ENCODE measurements at places on chromosomes 5 and 9. TPM values are rescaled to one million over a fixed set of nuclear protein-coding genes. Genes with fewer than 3 reads are reported as not detected.

DNA sequence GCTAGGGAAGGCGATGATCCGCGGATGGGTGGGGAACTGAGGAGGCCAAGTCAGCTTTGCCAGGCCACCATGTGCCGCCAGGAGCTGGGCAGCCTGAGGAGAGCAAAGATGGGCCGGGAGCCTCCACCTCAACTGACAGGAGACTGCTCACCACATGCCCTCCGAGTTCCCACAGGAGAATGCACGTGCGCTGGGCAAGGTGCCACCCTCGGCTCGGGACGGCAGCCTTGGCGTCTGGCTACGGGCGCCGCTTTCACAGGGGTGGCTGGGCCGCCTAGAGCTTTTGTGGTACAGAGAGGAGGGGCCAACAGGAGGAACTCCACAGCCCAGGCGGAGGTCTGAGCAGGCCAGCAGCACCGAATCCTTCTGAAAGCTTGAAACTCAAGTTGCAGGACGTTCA, 5.3 kb upstream of the TBC1D9B start:
- no peak for DNase-seq

DNA sequence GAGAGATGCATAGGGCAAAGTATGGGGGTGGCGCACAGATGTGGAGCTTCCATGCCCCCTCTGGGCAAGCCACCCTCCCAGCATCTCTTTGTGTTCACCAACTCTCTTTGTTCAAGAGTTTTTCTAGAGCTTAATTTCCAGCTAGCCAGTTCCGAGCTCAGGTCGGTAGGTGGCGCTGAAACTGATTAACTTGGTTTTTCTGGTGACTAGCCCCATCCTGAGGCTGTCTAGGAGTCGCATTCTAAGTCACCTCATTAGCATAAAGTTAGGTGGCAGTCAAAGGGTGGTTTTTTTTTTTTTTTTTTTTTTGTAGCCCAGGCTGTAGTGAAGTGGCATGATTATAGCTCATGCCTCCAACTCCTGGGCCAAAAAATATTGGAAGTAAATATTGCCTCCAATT, 476.4 kb downstream of the KDM4C start:
- DNase-seq: peak; percentile 2

Gene HMCN2
- total RNA-seq: 1.6 TPM

Gene CXCL14
- not detected for total RNA-seq

DNA sequence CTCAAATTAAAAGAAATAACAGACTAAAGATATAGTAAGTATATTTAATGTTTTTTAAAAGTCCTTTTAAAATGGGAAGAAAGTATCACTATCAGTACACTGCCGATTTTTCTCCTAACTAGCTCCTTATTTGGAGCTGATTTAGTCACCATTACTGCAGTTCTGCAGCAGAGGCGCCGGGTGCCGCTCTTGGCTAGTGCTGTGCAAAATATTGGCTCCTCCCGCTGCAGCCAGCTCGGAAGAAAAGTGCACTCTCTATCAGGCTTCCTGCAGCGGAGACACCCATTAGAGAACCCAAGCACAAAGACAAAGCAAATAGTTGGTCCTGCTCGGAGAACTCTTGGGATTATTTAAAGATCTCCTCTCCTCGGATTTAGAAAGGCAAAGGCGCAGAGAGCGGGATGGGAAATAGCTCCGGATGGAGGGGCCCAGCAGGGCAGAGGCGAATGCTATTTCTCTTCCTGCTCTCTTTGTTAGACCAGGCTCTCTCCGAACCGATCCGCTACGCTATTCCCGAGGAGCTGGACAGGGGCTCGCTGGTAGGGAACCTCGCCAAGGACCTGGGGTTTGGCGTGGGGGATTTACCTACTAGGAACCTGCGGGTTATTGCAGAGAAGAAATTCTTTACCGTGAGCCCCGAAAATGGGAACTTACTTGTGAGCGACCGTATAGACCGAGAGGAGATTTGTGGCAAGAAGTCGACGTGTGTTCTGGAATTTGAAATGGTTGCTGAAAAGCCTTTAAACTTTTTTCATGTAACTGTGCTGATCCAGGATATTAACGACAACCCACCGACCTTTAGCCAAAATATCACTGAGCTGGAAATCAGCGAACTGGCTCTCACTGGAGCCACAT, at the start of gene PCDHGB3:
Gene PCDHGB3, plus strand, starts transcription at position 249 of the 855 bp plus-strand sequence. Its CDS starts 153 bp downstream, at position 402.
- no peak for DNase-seq

- DNase-seq: no peak
Observed at GRCh38 chr5:122118356-122118948, 10.9 kb upstream of the ZNF474 start.

DNA sequence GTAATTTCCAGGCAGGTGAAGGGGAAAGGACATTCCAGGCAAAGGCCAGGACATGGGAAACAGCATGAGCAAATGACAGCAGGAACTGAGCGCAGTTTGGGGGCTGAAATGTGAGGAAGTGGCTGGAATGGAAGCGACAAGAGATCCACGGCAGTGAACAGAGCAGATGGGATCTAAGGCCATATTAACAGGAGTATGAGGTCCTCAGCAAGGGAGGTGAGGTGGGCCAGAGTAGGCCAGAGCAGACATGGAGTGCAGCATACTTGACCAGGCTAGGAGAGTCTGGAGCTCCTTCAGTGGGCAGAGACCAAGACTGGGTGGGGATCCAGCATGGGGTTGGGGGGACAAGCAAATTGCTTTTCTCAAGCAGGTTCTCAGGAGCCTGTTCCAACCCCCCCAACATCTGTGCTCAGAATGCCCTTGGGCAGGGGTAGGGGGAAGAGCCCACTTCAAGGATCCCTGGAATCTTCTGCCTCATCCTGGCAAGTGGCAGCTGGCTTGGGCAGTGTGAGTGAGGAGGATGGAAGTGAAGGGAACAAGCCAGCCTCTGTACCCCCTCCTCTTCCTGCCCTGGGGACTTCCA, 34.5 kb downstream of the DAB2IP start:
- no peak for DNase-seq

GRCh38 chr5:54520438-54520846, 2.9 kb downstream of the SNX18 start:
- no peak for DNase-seq

Gene PAIP1
- total RNA-seq: 191 TPM

Gene TRIM36
- 0.15 TPM for total RNA-seq

Gene CAMK4
- not detected for total RNA-seq

GRCh38 chr5:82244854-82245635, 33.1 kb downstream of the RPS23 start:
- DNase-seq: no peak

GRCh38 chr5:87899208-87899661, 369.4 kb downstream of the TMEM161B start:
- DNase-seq: no peak

Gene BTNL8
- total RNA-seq: not detected

GRCh38 chr5:16784843-16785791, 151.0 kb downstream of the MYO10 start:
- no peak for DNase-seq

- DNase-seq: no peak
Observed at GRCh38 chr5:14872070-14872989, 752 bp upstream of the ANKH start.

DNA sequence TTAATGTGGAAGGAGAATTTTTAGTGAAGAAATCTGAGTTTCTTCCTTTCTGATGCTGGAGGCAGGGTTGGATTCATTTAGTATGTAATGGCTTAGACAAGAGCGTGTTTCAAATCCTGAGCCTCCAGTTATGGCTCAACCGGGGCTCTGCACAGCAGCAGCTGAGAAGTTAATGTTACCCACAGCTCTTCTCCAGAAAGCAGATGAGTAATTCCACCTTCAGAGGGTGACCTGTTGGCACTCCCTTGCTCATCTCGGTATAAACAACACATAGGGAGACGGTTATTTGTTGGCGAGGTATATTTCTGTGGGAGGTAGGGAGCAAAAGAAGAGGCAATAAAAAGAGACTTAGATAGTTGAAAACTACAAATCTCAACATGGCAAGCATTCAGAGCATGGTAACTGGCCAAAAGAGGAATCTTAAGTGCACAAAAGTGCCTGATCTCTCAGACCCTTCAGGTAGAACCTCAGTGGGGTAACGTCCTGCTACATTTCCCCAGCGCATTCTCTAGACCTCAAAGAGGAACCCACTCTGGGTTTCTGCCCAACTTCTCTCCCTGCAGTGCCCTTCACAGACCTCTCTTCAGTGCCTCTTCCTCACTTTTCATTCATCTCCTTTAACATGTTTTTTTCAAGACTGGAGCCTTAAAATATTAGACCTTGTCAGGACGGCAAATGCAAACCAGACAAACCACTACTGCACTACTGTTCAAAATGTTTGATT, 417.5 kb upstream of the ADAMTSL1 start:
- DNase-seq: no peak

Gene CERCAM
- total RNA-seq: 87.2 TPM

Gene CAPSL
- total RNA-seq: not detected

DNA sequence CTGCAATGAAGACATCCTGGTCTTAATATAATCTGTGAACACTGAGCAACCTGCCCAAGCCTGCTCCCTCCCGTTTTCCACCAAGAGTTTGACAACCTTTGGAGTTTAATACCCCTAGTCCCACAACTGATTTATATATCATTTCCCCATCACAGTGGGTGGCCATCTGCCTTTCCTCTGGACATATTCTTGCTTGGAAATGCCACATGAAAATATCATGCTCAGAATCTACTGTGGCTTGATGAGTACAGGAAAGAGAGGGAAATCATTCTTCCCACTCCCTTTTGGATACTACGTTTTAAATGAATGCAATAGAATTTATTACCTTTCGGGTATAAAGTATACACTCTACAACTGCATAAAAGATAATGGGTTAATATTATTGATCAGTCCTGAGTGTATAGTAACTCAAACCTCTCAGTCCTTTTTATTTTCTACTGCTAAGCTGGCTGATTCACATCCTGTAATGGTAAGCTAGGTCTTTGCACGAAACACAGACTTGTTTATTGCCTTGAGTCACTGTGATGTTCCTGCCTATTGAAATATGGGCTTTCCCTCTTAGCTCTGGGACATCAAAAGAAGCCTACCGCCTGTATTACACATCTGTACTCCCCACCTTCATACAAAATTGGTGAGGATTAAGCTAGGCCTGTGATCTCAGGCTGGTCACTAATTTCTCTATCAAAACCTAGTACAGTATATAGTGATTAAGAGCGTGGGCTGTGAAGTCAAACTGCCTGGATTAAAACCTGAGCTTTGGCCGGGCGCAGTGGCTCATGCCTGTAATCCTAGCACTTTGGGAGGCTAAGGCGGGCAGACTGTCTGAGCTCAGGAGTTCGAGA, 67.6 kb upstream of the NR5A1 start:
- no peak for DNase-seq

- DNase-seq: no peak
Observed at GRCh38 chr5:115510145-115510645, 34.4 kb downstream of the FEM1C start.

GRCh38 chr5:135439231-135440205, 7.6 kb downstream of the DCANP1 start:
- no peak for DNase-seq

DNA sequence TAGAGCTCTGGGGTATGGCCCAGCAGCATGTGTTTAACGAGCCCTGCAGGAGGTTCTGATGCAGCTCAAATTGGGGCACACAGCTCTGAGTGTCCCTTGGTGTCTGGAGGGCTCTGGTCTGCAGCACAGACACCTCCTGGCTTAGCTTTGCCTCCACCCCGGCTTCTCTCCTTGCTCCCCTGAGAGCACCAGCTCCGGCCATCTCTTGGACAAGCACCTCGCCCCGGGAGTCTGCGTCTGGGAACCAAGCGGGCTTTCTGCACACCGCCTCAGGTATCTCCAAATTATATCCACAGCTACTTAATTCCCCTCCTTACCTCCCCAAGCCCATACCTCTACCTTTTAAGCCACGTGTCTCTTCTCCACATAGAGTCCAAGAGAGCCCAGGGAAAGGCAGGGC, 83.7 kb upstream of the IRX4 start:
- DNase-seq: no peak

GRCh38 chr5:35816881-35817521, 39.7 kb upstream of the IL7R start:
- DNase-seq: peak; percentile 34

DNA sequence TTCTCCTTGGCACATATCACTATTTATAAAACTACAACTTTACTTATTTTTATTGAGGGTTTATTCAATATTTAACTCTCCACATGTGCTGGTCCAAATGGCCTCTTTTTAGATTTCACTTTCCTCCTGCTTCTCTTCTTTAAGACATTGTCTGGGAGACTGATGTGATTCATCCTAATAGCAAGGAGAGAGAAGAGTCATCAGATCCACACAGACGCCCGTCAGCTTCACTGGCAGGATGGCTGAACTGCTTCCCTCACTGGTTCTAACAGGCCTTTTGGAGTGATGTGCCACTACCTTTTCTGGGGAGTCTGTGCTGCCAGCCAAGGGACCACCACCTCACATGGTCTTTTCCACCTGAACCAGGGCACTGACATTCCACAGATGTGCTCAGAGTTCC, 16.5 kb upstream of the ROR2 start:
- DNase-seq: no peak

DNA sequence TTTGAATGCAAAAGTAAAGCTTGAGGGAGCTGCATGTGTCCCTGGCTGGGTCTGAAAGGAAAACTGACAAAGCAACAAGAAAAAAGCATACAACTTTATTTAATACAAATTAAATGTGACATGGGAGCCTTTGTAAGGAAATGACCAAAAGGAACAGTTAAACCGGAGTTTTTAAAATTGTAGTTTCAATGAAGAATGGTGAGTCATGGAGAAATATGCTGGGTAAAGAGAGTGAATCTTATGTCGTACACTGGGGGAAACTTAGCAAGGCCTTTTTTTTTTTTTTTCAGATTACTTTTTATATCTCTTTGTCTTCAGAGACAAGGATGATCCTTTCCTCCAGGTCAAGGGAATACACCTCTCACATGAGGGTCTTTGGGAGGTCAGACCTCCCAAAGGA, 50.1 kb upstream of the FBXL17 start:
- DNase-seq: no peak

Gene ACOT12
- total RNA-seq: not detected

Gene FOXD4L6
- 0.20 TPM for total RNA-seq

DNA sequence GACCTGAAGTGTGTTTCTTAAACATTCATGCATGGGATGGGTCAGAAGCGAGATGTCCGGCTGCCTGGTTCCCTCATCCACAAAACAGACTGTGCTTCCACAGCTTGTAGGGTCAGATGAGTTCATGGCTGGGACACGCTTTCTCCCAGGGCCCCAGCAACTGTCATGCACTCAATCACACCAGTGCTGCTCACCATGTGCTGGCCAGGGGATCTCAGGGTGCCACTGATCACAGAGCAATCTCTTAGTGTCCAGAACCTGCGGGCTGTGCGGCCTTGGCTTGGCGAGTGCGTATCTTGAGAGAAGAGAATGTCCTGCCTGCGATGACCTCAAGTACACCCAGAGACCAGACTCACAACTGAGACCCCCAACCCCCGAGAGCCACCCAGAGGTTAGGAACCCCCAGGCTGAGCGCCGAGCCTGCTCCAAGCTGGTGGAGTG, 26.0 kb upstream of the FCN2 start:
- no peak for DNase-seq

Gene TMEM215
- not detected for total RNA-seq

Gene DOCK8
- total RNA-seq: 8.1 TPM

Gene PCDHB16
- not detected for total RNA-seq
